CD4-positive, alpha-beta T cell treated with Interferon gamma for 1 hour (primary cell): ENCODE measurements at places on chromosomes 5 and 9.

DNA sequence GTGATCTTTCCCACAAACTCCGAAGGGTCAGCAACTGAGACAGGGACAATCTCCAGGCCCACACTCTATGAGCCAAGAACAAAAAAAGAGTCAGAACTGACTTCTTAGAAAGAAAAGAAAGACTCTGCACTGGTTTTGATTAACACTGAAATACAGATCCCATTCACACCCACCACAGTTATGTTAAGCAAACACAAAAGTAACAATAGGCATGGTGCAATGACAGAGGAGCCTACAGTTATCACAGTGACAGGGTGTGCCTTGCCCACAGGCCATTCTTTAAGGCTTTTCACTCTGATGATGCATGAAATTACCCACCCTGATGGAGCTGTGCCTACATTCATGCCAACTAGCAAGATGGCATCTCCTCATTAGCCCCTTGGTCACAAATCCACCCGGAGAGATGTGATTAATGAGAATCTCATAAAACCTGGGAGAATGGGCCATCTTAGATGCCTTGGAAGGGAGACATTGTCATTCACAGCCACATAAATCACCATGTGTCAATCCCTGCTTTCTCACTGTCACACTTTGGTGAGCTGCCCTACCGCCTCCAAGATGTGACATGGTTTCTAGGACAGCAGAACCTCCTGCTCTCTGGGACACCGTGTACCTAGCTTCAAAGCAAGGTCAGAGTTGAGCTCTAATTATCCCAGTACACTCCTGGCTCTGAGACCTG is 27.6 kb upstream of the FSTL4 start:
- DNase-seq = no peak

DNA sequence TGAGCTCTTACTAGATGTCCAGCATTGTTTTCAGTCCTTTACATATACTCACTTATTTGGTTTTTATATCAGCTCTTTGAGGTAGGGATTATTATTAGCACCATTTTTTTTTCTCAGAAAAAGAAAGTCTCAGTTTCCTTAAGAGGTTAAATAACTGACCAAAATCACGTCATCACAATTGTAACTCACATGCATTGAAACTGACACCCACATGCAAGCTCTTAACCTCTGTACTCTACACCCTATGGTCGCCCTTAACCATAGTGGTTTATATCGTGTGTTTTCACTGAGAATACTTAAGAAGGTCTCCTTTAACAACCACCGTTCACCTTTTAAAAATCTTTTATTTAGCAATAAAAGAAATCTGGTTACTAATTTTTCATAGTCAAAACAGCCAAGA is 61.0 kb downstream of the PRDM6 start:
- no peak for DNase-seq

- no peak for DNase-seq
Observed at GRCh38 chr5:178376921-178377582, 144.4 kb upstream of the PHYKPL start.

GRCh38 chr5:168734620-168735300 is 155.6 kb upstream of the PANK3 start:
- DNase-seq = no peak

- DNase-seq = no peak
Observed at GRCh38 chr9:97479496-97480159, 21.8 kb upstream of the TMOD1 start.

GRCh38 chr9:128249908-128250838 is 25.6 kb downstream of the GOLGA2 start:
- peak; percentile 93 for DNase-seq

DNA sequence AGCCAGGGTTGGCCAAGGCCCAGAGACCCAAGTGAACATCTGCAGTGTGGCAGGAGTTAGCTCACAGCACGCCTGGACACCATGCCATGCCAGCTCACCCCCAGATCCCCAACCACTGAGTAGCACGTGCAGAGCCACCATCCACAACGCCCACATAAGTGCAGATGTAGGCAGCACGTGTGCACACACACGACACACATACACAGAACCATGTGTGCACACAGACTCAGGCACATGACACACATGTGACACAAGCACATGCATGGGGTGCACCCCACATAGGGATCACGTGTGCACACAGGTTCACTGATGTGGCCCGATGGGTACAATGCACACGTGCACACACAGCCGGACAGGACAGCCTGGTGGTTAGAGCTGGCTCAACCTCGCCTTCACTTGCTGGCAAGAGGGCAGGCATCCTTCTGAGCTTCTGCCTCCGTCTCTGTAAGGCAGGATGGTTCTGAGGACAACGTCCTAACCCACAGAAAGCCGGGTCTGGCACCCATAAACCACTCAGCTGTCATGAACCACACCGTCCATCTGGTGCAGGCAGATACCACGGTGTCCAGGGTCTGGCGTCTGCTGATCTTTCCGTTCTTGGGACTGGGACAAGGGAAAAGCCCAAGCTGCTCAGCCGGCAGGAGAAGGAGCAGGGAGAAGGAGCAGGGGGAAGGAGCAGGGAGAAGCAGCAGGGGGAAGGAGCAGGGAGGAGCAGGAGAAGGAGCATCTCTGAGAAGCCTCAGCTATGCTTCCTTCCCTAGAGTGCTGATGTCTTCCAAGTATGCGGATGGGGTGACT is 12.0 kb downstream of the LRRC26 start:
- no peak for DNase-seq

DNA sequence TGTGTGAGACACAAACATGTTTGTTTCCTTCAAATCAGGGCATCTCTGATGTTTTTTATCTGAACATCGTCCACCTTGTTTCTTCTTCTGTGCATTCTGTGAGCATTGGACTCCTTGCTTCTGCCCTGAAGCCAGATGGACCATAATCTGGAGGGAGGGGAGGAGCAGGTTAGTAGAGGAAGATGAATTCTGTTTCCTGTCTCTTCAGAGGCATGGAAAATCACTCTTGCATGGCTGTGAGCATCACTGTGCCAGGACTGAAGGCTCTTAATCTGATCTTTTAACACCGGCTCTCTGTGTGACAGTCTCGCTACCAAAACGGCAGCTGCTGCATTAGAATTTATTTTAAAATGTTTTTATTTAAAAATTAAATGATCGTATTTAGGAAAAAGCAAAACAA is 43.3 kb downstream of the TLE4 start:
- DNase-seq = no peak

- no peak for DNase-seq
Observed at GRCh38 chr9:34452568-34452967, 5.8 kb downstream of the FAM219A start.

DNA sequence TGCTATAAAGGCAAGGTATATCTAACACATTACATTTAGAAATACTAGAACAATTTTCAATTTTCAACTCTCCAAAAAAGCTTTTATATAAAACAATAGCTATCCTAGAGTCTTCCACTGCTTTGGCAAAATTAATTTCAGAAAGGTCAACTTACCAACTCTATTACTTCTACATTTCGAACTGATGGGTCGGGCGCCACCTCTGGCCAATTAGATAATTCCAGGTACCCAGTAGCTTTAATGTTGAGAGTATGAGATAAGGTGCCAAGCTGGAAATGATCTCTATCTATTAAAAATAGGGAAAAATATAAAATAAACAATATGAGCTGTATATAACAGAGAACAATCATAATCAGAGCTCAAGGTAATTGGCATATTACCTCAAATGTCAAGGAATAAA is 166.6 kb downstream of the AP3B1 start:
- DNase-seq = no peak

GRCh38 chr5:35822511-35822910 is 34.2 kb upstream of the IL7R start:
- DNase-seq = peak; percentile 55

DNA sequence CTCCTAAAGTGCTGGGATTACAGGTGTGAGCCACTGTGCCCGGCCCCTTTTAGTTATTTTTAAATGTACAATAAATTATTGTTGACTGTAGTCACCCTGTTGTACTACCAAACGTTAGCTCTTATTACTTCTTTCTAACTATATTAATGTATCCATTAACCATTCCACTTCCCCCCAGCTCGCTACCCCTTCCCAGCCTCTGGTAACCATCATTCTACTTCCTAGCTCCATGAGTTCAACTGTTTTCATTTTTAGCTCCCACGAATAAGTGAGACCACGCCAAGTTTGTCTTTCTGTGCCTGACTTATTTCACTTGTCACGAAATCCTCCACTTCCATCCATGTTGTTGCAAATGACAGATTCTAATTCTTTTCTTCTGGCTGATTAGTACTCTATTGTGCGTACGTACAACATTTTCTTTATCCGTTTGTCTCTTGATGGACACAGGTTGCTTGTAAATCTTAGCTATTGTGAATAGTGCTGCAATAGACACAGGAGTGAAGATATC is 6.5 kb downstream of the LURAP1L start:
- DNase-seq = no peak

- DNase-seq = no peak
Observed at GRCh38 chr5:22787807-22788206, 65.3 kb downstream of the CDH12 start.

- DNase-seq = no peak
Observed at GRCh38 chr5:73637565-73637964, 11.6 kb downstream of the ARHGEF28 start.

GRCh38 chr5:33088176-33088575 is 352.6 kb upstream of the TARS1 start:
- no peak for DNase-seq

DNA sequence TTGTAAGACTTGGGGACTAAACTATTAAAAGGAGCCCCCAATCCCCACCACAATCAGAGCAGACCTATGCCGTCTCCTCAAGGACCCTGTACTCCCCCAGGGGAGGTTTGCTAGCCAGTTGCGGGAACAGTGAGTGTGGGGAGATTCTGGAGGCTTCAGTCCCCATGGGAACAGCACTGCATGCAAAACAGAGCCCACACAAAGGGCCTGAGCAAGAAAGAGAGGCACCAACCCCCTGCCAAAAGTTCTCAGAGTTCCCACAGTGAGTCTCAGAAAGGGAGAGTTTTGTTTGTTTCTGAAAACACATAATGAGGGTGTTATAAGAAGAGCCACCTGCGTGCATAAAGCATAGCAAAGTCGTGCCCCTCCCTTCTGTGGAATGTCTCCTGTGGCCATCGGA is 56.6 kb downstream of the CFAP90 start:
- no peak for DNase-seq

DNA sequence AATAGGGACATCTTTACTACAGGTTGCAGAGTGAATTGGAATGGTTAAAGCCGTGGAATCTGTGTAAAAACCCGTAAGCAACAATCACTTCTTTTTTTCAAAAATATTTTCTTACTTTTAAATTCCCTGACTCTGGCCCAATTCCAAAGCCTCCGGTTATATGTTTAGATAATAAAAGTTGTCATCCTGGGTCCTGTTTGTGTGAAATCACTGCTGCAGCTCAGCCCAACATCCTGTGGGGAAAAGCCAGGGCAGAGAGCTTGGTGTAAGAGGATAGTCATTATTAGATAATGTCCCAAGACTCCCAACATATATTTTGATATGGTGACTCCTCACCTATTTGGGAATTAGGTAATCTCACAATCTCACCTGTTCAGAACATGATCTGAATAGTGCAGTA is 586.0 kb upstream of the BRINP1 start:
- no peak for DNase-seq

- no peak for DNase-seq
Observed at GRCh38 chr9:89319015-89319905, 960 bp downstream of the SECISBP2 start.

DNA sequence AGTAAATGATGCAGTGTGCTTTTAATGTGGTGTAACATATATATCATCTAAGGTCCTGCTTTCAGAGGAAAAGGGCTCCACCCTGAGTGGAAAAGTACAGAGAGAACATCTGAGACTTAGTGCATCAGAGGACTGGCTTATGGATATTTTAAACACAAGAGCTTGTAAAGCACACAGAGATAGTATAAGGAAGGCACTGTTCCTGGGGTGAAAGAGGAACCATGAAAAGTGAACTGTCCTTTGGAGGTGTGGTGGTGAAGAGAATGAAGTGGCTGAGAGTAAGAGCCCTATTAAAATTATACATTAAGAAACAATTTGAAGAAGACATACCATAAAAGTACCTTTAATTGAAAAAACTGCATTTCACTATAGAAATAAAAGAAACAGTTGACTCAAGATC is 68.9 kb downstream of the CSF2 start:
- DNase-seq = no peak

DNA sequence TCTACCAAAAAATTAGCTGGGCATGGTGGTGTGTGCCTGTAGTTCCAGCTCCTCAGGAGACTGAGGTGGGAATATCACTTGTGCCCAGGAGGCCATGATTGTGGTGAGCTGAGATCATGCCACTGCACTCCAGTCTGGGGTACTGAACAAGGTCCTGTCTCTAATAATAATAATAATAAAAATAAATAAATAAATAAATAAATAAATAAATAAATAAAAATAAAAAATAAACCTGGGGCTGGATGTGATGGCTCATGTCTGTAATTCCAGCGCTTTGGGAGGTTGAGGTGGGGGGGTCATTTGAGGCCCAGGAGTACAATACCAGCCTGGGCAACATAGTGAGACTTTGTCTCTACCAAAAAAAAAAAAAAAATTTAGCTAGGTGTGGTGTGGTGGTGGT is 113.7 kb downstream of the ARHGEF28 start:
- DNase-seq = no peak

GRCh38 chr5:84433461-84433860 is 48.8 kb upstream of the EDIL3 start:
- DNase-seq = no peak

GRCh38 chr9:93406371-93406770 is 45.1 kb upstream of the FAM120A start:
- no peak for DNase-seq

DNA sequence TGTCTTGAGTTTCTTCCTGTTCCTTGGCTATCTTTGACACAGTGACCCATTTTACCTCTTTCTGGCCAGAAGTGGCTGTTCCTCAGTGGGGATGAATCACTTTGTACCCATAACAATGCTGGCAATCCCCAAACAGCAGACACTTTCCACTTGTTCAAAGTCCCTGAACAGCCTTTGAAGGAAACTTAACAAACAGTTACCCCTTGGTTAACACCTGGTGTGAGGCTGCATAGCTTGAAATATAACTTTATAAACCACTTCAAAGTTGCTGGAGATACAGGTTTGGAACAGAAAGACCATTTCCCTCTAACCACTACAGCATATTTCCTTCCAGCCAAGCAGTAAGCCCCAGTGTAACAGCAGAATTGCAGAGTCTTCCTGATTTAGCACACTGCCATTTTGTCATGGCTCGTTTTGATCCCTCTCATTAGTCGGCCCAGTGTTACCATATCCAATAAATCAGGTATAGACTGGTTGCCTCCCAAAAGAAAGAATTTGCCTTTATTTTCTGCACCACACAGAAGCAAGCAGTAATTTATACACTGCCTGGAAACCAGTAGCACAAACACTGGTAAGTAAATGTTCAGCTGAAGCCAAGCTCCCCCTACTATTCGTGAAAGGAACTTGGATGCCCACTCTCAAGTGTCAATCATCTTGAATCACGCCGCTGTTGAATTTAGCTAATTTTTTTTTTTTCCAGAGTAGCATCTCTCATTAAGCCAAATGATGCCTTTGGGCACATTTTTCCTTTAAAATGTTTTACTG is 225.9 kb downstream of the PIK3R1 start:
- DNase-seq = no peak

GRCh38 chr9:125629446-125629845 is 77.6 kb downstream of the MAPKAP1 start:
- no peak for DNase-seq

- DNase-seq = no peak
Observed at GRCh38 chr5:146006470-146007190, 70.3 kb downstream of the SH3RF2 start.

GRCh38 chr5:42989190-42989589 is 50.9 kb downstream of the ANXA2R start:
- no peak for DNase-seq
